ENCODE measurements at places on chromosomes 3 and 15.

- no peak for DNase-seq
Observed at GRCh38 chr15:32778391-32779176, 60.8 kb downstream of the GREM1 start.

GRCh38 chr15:70063980-70064379 is 33.7 kb downstream of the TLE3 start:
- no peak for DNase-seq

GRCh38 chr3:64460877-64461276 is 226.9 kb downstream of the ADAMTS9 start:
- no peak for DNase-seq

GRCh38 chr3:115646027-115646690 is 22.8 kb downstream of the GAP43 start:
- DNase-seq = no peak

DNA sequence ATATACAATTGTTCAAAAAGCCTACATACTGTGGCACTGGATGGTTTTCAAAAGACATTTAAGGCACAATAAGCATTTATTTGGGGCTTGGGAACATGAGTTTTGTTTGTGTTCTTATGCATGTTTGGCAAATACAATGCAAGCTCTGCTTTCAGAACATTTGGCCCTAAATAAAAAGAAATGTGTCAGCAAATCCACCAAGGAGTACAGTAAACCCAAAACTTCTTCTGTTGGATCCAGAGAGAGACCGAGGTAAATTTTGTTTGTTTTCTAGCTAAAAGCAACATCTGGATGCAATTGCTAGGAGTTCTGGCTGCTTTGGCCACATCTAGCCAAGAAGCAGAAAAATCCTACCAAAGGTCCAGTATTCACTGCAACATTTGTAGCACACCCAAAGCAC is 168.8 kb downstream of the DCLK3 start:
- DNase-seq = no peak

DNA sequence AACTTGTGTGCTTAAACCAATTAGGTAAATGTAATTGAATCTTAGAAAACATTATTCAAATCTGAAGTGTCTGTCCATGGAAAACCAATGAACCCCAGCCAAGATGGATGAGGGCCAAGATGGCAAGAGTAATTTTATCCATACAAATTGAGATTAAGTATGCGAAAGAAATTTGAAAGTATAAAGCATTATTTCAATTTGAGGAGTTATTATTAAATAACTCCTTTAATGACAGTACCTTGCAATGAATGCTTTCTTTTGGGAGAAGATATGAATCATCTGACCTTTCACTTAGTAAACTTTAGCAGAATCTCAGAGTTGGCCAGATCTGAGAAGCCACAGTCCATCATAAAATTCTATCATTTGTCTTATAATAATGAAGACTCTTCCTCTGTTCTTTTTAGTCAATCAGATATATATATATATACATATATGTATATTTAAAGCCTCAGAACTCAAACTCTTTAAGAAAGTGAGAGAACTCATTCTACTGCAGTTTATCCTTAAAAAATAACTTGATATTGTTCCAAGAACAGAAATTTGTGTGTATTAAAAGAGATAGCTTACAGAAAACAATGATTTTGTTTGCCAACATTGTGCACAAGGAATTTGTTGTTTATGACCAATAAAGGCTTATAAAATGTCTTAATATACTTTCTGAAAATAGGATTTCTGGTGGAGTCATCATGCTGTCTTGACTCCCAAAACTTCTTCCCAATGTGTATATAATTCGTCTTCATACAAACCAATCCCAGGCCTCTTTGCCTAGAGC is 434.8 kb upstream of the THBS1 start:
- DNase-seq = no peak

DNA sequence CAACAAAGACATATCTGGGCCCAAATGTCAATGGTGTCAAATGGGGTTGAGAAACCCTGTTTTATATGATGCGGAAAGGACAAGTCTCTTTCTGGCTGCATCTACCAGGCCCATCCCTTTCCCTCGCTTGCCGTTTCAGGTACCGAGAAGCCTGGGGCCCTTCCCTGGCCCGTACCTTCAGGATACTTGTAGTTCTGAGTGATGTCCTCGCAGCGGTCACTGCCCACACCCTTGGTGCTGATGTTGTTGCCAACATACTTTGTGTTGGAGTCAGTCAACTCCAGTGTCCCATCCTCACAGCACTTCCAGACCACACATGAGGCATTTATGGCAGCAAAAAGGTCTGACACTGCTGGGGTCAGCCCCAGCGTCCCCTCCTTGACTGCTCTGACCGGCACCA is 13.8 kb downstream of the EPB42 start:
- DNase-seq = no peak

GRCh38 chr3:53223025-53223424 is 32.8 kb downstream of the TKT start:
- no peak for DNase-seq

GRCh38 chr3:165797551-165797950 is 39.7 kb downstream of the BCHE start:
- DNase-seq = no peak

DNA sequence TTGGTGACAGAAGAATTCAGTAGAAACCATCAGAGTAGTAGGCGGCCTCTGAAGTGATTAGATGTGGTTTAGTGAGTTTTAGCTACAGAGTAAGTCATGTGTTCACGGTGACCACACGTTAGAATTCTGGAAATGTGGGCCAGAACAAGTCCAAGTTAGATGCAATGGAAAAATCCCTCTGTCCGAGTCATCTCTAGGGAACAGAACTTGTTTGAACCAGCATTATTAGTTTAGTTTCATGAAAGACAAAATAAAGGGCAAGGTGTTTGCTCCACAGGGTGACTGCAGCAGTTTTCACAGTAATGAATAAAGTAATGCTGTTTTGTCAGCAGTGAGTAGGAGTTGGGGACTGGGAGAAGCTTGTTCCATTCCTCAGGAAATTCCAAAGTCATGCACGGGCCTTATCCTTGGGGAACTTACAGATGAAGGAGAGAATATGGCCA is 100.2 kb downstream of the CGNL1 start:
- no peak for DNase-seq

GRCh38 chr15:33742800-33743199 is 225.5 kb upstream of the CHRM5 start:
- DNase-seq = no peak

DNA sequence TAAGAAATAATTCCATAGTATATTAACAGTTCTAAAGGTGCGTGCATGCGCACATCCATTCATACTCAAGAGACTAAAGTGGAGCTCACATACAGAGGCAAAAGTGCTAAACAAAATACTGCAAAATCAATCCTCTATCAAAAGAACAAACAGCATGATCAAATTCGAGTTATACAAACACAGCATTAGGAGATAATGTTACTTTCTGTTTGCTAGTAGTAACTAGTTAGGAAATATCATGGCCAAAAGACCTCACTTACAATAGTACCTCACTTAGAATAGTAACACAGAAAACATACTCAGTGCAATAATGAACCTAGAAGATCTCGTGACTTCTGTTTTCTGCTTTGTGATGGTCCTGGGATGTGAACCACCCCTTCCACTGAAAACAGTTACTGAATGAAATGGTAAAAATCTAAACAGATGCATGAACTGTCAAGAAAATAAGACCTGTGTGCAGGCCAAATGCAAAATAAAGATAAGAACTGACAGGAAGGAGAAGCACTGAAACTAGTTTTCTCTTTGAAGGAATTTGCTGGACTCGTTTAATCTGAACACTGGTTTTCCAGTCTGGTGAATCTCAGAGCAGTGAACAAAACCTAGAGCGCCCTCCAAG is 20.9 kb upstream of the CEMIP start:
- no peak for DNase-seq

- DNase-seq = no peak
Observed at GRCh38 chr3:28916713-28917499, 364.0 kb upstream of the RBMS3 start.

GRCh38 chr3:70855149-70855548 is 542.7 kb upstream of the MDFIC2 start:
- DNase-seq = no peak

DNA sequence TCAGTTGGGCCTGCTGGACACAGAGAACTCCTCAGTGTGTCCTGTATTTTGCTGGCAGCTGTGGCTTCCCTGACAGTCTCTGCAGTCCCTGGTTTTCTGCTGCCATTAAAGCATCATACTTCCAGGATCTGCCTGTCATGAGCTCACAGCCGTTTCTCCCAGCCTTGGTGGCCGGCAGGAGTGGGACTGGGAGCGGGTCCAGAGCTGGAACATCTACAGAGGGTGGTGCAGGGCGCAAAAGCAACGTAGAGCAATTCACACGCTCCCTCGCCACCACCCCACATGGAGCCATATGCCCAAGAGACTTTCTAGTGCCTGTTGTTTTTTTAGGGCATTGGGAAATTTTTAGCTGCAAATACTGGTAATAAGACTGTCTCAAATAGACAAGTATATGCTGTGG is 33.6 kb downstream of the ABTB1 start:
- no peak for DNase-seq

GRCh38 chr3:34020170-34020569 is 221.7 kb downstream of the PDCD6IP start:
- DNase-seq = no peak

DNA sequence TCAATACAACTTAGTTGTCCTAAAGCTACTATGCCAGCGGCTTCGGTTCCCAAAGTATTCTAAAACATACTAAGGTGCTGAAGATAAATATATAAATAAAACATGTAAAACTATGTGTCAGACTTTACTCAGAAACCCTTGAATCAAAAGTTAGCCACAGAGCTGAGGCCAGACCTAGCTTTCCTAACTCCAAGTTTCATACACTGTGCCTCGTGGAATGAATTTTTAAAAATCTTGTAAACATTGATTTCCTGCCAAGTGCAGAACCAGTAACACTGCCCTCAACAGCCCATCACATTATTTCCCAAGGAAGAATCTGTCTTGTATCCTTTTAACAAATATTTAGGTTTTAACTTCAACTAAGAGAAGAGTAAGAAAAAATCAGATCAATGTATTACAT is 36.4 kb downstream of the TAMM41 start:
- no peak for DNase-seq

- DNase-seq = no peak
Observed at GRCh38 chr3:105672996-105673395, 195.8 kb downstream of the CBLB start.

DNA sequence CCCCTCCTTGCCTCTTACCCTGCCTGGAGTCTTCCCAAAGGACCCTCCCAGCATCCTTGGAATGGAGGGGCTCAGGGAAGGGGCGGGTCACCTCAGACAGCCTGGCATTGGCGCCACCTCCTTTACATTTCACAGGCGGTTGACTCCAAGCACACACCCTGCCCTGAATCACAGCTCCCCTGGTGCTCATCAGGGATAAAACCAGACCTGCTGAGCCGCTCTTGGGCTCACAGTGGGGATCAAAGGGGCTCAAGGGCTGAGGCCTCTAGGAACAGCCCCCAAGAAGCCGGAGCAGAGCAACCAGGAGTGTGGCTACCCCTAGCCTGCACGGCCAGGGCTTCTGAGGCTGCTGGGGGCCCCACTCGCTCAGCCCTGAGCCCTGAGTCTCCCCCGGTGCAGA is 16.6 kb downstream of the LINGO1 start:
- no peak for DNase-seq

GRCh38 chr3:40162616-40163015 is 146.9 kb upstream of the EIF1B start:
- DNase-seq = no peak

GRCh38 chr3:142213298-142213697 is 12.1 kb downstream of the GK5 start:
- DNase-seq = no peak

GRCh38 chr15:51846463-51847230 is 17.2 kb downstream of the TMOD3 start:
- peak; percentile 10 for DNase-seq

- peak; percentile 8 for DNase-seq
Observed at GRCh38 chr3:123448536-123449101, at the start of gene ADCY5. Gene ADCY5 (minus strand): TSS chr3:123449090. CDS start chr3:123448545, 545 bp downstream.

DNA sequence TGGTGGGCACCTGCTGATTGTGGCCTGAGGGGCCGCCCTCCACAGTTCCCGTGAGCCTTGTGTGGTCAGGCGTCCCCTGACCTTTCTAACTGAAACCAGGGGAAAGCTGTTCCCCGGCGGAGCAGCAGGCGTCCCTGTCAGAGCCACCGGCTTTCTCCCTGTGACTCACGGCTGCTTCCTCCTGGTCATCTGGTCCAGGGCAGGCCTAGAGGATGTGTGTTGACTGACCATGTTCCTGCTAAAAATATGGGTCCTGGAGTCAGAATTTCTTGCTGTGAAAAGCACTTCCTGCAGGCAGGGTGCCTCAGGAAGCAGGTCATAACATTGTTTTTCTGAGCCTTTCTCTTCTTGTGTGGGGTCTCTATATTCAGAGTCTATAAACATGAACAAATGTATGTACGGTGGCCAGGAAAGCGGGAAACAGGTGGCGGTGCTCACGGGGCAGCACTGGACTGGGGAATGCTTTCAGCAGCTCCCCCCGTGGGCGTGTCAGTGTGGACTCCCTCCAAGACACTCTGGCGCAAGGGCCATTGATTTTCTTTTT is 38.4 kb upstream of the CGNL1 start:
- DNase-seq = no peak

DNA sequence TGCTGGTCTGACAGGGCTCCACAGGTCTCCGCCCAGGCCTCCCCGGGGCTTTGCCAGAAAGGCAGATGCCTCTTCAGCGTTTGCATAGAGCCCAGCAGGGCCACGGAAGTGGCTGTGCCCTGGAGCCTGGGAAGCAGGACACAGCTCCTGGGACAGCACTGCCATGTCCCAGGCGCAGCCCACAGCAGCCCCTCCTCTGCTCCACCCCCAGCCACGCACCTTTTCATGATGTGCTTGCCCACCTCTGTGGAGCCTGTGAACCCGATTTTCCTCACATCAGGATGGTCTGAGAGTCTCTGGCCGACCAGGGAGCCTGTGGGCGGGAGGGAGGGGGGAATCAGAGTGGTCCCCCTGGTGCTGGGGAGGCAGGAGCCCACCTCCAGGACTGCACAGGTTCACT is 33.9 kb upstream of the SLC41A3 start:
- no peak for DNase-seq

GRCh38 chr15:77993374-77993911 is 84.1 kb downstream of the TBC1D2B start:
- no peak for DNase-seq

GRCh38 chr3:122572940-122573412 is 4.5 kb upstream of the PARP15 start:
- DNase-seq = no peak

DNA sequence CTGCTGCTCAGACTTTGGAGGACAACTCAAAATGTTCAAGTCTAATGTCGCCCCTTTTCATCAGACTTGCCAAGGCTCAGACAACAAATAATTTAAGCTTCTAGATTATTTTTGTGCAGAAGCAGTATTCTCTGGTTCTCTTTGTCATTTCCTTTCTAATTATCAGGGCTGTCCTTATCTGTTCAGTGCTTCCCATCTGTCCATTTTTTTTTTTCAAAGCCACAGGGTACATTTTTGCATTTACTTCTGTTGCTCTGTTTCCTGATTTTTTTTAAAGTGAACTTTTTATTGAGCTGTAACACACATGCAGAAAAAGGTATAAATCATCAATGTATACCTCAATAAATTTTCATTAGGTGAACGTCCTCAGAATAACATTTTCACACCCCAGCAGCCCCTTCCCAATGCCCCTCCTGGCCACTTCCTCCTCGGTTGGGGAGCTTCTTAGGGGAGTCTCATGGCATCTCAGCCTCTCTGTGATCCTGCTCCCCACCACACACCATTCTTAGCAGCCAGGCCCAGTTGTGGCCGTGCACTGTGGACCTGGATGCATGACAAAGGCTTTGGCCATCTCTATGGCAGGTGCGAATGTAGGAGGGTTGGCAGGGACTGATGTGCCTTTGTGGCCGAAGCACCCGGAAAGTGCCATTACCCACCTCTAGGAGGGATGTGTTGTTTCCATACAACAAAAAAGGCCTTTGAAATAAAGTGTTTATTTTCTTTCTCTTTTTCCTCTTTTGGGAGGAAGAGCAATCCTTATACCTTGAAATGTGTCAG is 303.5 kb upstream of the LRRFIP2 start:
- DNase-seq = no peak

Measured in erythroblast (primary cell).